ENCODE measurements at places on chromosomes 5 and 9.

DNA sequence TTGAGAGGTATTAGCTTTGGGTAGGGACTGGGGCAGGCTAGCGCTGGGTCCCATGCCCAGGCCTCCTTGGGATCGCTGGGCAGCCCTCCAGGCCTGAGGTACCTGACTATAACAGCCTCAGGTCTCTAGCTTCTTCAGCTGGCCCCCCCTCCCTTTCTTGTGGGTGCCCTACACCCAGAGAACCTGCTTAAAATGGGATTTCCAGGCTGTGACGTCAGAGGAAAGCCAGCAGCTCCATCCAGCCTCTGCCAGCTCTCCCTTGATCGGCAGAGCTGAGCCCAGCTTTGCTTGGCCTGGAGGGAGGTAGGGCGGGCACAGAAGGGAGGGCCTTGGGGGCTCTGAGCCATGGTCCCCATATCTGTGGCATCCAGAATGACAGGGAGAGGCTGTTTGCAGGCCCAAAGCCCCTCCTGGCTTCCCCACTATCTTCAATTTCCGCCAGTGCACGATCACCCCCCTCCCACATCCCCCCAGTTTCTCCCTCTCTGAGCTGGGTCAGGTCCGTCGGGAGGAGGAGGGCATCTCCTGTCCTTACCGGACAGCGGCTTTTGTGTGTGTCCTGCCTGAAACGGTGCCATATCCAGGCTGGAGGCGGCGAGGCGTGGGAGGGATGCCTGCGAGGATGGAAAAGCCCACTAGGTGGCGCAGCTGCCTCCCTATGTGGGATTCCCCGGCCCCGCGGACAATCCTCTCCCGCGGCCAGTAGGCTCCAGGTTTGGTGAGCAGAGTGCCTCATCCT, 10.8 kb downstream of the REEP2 start:
- no peak for DNase-seq

- DNase-seq, result no peak
Observed at GRCh38 chr5:108660291-108660690, 87.4 kb upstream of the FER start.

DNA sequence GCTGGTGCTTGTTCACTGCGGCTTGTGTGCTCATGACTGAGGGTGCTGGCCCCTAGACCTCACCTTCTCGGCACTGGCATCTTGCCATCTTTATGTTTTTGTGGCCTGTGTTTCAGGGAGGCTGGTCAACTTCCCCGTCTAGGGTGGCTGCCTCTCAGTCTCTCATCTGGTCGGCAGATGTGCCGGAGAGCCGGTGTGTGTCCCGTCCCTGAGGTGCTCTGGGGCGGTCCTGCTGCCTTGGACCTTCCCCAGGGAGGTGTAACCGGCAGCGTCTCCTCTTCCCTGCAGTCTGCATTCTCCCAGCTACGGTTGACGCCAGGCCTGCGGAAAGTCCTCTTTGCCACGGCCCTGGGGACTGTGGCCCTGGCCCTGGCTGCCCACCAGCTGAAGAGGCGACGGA, 5.6 kb downstream of the MIGA2 start:
- DNase-seq, result no peak

GRCh38 chr5:133121080-133121479, 69.3 kb downstream of the HSPA4 start:
- DNase-seq, result no peak

DNA sequence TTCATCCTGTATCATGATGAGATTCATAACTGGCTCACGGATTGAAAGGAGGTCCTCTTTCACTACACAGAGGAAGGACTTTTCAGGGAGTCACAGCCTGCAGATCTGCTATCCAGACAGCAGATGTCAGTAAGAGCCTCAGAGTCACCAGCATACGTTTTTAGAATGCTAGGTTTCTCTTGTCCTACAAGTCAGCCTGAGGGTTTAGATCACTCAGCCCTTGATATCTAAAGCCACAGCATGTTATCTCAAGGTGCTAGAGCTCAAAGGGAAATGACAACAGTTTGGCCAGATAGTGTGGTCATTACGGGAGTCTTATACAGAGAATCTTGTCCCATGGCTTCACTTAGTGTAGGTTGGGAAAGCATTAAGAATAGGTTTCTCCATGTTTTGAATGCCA, 30.9 kb upstream of the SLC46A2 start:
- no peak for DNase-seq

GRCh38 chr5:130286971-130287370, 382.7 kb downstream of the CHSY3 start:
- no peak for DNase-seq

DNA sequence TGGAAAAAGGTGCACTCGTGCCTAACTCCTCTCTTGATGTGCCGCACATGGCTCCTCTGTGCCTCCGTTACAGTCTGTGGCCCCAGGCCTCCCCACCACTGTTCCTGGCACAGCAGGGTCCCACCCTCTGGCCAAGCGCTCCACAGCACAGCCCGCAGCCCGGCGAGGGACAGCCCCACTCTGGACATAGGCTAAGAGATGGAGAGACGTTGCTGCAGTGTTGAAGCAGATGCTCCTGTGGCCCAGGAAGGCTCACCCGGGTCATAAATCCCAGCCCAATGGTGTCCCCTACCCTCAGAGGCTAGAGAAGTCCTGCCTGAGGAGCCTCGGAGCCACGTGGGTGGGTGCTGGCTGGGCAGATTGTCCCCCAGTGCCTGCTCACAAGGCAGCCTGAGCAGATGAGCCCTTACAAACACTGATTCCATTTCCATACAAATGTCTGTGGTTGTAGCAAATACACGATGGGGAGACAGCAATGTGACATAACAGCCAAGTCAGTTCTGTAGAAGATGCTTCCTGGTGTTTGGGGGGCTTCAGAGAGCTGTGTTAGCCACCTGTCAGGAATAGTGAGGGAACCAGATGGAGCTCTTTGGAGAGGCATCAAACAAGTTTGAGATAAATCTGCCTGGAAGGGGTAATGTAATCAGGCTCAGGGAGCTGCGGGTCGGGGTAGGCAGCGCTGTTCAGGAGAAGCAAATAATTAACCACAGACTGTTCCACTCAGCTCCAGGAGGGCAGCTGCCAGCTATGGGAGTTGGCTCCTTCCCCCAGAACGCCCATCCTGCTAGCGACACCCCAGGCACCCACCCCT, 41.7 kb downstream of the C5orf15 start:
- no peak for DNase-seq

DNA sequence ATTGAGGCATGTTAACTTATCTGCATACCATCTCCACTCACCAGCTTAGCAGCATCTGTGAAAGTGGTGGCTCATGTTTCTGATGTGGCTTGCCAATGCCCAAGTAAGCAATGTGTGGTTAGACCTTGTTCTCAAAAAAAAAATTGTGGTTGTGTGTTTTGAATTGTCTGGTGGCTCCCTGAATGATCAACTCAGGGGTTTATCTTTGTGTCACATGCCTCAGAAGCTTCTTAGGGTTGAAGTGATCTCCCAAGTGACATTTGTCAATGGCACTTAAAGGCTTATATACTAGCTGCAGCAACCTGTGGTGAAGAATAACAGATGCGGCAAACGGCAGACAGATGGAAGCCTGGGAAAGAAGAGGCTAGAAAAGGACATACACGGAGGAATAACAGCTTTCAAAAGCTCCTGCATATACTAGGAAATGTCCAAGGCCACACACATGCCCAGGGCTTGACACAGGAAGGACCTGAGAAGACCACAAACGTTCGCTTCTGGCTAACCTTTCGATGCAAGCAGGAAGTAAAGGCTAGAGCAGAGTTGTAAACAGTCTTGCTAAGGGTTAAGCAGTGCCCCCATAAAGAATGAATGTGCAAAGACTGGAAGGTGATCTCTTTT, 42.2 kb upstream of the FSD1L start:
- no peak for DNase-seq

GRCh38 chr5:31613651-31614050, 25.3 kb upstream of the PDZD2 start:
- no peak for DNase-seq

DNA sequence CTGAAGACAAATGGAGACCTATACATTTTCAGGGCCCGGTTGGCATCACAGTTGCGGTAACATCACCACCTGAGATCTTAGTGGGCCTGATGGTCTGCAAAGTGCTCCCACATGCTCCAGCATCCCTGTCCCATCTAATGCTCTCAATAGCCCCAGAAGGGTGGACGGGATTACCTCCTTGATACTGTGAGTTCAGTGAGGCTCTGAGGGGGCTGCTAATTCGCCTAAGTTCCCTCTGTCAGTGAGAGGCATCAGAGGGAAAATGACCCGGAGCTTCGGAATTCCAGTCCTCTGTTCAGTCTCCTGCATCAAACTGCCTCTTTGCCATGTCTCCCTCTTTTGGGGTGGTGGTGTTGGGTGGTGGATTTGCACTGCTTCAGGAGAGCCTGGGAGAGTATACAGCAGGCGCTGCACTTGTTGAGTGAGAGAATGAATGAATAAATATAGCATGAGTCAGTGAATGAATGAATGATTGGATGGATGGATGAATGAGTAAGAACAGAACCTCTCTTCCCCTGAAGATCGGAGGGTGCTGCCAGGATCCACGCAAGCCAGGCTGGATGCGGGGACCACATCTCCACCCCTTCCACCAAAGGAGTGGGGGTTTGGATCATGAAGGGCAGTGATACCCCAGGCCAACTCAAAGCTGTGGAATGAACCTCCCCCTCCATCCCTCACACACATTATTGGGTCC, 141.0 kb downstream of the GABBR2 start:
- DNase-seq, result no peak

- DNase-seq, result no peak
Observed at GRCh38 chr5:107739661-107740060, 68.9 kb upstream of the EFNA5 start.

DNA sequence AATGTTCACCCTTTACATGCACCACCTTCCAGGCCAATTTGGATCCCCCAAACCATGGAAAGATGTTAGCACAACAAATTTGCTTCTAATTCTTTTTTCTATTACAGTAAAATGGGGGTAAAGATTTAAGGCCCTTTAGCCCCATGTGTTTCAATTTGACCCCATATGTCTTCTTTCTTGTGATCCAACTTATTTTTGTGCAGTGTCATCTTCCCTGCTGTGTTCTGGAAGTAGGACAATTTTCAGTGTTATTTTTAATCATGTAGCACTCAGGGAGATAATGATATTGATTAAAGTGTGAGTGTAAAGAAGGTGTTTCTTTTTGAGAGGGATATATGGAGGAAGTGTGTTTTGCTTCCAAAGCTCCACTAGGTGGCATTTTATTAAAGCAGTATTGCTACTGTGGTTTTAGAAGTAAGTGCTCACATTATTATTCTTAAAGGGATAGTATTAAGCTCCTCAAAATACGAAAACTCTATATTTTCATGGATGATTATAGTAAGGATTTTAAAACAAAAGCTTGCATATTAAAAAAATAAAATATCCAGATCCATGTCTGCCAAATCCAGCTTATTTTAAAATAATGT, 118.7 kb upstream of the ATP10B start:
- DNase-seq, result no peak

DNA sequence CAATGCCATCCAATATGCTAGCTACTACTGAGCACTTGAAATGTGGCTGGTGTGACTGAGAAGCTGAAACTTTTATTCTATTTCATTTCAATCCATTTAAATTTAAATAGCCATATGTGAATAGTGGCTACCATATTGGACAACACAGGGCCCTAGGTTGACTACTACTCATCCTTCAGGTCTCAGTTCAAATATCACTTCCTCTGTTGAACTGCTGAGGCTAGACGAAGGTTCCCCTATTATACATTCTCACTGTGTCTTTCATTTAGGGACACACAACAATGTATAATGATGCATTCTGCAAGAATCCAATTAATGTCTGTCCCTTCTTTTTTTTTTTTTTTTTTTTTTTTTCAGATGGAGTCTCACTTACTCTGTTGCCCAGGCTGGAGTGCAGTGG, 208.7 kb downstream of the CRB2 start:
- no peak for DNase-seq

DNA sequence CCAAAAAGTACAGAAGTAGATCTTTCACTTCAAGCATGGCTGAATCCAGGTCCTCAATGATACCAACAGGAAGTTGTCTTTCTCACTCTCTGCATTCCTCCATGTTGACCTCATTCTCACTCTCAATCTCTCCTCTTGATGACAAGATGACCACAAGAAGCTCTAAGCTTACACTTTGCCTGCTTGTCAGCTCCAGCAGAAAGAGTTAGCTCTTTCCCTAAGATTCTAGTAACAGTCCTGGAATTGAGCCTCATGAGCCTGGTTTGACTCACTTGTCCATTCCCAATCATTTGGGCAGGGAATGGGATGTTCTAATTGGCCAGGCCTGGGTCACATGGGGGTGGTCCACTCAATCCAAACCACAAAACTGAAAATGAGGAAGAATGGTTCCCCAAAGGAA, 3.3 kb upstream of the CLTA start:
- DNase-seq, result no peak

- DNase-seq, result no peak
Observed at GRCh38 chr5:174806729-174807128, 82.3 kb downstream of the MSX2 start.

- DNase-seq, result no peak
Observed at GRCh38 chr9:89008744-89009545, 17.7 kb downstream of the S1PR3 start.

DNA sequence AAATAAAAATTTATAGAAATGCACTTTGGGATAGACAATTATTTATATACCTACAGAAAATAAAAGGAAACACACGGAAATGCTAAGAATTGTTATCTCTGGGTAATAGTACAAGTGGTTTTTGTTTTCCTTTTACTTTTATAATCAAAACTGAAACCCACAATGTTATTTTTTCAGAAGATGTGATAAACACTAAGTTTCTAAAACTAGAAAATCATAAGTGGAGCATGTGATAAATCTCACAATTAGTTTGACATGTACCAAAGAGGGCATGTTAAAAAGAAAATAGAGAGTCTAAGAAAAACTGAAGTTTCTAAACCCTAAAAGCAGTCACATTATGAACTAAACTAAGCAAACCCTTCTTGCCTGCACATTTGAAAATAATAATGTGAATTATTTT, 61.1 kb downstream of the OXCT1 start:
- no peak for DNase-seq

DNA sequence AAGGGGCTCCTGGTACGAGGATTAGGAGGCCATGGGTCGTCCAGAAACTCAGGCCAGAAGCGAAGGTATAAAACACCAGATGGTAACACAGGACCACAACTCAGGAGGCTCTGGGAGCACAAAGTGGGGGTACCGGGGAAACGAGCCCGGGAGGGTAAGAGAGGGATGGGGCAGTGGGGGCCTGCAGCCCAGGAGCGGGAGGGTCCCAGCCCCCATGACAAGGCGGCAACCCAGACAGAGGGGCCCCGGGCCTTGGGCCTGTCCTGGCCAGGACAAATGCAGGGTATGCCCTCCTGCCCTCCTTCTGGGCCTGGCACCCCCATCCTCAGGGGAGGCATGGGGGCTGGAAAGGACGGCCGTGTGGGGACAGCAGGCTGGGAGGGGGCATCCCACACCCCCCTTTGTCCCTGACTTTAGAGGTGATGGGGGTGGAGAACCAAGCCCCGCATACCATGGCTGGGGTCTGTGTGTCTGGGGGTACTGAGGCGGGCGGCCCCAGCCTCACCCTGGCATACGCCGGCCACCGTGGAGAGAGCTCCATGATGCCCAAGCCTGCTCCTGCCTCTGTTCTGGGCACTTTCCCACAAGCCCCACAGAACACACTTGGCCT, 47.0 kb upstream of the EXOC3 start:
- DNase-seq, result no peak

Data from cortex of kidney (tissue), 1 donor.